Stimulated activated CD4-positive, alpha-beta T cell treated with anti-CD3 and anti-CD28 coated beads, Interleukin-4, amount 100 ng/mL, for 4 hours (primary cell): ENCODE measurements at places on chromosomes 16 and 17.

DNA sequence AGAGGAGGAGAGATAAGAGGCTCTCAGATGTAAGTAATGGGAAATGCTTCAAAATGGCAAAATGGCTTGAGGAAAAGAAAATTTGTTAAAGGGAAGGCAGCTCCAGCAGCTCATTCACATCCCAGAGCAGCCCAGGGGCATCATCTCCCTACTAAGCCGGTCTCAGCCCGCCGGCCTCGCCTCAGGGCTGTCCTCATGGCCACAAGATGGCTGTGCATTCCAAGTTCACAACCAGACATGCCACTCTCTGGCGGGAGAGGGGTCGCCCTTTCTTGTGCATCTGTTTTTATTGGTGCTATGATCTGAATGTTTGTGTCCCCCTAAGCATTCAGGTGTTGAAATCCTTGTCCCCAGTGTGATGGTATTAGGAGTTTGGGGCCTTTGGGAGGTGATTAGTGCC, 13.5 kb upstream of the SLC47A2 start:
- DNase-seq: no peak

GRCh38 chr16:77137045-77137444, 53.9 kb upstream of the MON1B start:
- DNase-seq: no peak

GRCh38 chr17:79218825-79219200, 144.2 kb downstream of the ENGASE start:
- no peak for DNase-seq

GRCh38 chr17:79078476-79079190, 4.0 kb downstream of the ENGASE start:
- DNase-seq: no peak

- no peak for DNase-seq
These were observed 3.6 kb upstream of the KRTAP3-1 start for GRCh38 chr17:41012326-41013120.

DNA sequence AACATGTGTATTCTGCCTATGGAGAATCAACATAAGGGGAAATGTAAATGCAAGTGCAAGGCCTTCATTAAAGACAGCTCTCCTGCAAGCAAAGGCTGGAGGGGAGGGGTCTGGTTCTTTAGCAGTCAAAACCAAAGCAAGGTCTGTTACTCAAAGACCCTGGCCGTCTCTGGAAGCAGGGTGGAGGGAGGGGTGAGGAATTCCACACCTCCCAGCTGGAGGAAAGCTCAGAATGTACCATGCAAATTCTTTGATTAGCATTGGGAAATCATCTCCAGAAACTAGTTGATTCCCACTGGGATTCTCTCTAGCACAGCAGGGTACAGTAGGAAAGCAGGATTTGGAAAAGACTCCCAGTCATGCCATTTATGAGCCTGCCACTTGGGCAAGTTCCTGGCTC, 77.3 kb upstream of the ASIC2 start:
- no peak for DNase-seq

DNA sequence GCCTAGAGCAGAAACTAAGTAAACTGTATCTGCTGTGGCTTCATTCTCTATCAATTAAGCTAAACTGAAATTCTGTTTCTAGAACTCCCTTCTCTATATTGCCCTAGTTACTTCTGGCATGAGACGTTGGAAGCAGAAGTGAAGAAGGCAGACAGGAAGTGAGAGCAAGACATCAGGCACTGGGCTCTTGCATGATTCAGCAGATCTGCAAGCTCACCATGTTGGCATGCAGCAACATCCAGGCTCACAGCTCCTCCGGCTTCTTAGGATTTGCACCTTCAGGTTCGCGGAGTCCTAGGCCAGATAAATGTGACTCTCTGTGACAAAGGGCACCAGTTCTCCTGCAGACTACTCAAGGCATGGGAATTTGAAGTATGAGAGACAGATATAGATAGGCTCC, 148.3 kb downstream of the CDH8 start:
- DNase-seq: no peak

DNA sequence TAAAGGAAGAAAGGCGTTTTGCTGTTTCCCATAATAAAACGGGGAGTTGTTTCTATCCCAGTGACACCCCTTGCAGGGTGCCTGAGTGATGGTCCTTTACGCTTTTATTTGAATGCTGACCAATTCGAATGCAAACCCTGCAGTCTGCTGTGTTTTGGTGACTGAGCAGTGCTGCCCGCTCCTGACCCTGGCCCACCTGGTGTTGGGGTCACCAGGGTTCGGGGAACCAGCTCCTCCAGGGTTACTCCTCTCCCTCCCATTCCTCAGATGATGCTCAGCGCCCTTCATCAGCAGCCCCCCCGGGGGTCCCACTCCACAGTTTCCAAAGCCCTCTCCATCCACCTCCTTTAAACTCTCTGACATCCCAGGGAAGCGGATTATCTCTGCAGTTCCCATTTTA, 6.0 kb downstream of the CA4 start:
- DNase-seq: no peak
